Stimulated activated CD4-positive, alpha-beta T cell treated with anti-CD3 and anti-CD28 coated beads, TNF-alpha, amount 100 ng/mL, for 1 hour (primary cell): ENCODE measurements at places on chromosomes 7 and 10.

GRCh38 chr7:71221549-71221948 lies 89.6 kb downstream of the GALNT17 start:
- DNase-seq, result no peak

DNA sequence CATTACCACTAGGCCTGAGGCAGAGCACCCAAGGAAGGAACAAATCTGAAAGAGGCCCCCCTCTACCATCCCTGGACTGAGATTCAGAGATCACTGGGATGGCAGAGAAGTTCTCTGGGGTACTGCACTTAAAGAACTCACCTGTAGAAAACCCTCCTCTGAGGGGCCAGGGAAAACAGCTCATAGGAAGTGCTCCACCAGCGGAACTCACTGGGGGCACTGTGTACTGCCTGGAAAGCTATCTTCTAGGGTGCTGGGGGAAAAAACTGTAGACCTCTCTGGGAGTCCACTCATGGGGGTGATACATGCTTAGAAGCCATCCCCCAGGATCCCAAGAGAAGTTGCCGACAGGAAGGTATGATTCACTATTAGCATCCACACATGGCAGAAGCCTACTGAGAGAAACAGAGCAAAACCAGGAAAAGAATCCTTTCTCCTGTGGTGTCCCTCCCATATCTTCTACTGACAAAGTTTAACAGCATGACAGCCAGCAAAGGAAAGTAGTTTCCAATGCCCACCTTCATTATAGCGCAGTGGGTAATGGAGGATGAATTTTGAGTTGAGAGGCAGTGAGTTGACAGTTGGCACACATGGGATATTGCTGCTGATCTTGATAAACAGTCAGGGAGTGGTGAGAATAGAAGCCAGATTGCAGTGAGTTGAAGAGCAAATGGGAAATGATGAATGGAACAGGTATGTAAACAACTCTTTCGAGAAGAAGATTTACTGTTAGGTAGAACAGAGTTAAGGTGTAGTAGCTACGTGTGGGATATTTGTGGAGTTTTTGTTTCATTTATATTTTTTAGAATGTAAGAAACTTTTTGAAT lies 20.9 kb downstream of the ANKIB1 start:
- no peak for DNase-seq

DNA sequence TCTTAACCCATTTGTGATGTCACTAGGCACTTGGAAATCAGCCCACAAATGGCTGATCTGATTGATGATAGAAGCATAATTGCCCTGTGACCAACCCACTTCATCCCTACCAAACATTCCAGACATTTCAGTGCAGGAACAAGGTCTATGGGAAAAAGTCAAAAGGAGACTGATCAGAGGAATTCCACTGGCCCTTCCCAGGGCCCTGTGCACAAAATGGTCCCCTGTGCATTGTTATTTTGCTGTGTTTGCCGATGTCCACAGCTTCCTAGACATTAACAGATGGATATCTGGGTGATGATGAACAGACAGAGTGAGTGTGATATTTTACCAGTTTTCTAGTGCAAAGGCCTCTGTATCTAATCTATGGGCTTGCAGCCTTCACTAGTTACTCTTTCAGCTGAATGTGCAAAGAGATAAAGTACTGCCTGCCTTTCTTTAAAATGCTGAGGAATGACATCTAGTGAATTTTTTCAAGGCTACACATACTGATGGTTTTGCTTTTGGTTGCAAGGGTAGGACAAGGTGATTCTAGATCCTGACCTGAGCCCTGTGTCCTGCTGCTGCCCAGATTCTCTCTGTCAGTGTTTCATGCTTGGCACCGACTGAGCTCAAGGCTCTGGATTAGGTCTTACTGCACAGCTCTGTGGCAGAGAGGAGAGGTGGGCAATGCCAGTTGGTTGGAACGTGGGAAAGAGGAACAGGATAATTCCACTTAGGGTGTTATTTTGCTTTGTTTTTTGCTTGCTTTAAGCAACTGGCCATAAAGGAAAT lies 55.4 kb downstream of the CALD1 start:
- DNase-seq, result no peak

DNA sequence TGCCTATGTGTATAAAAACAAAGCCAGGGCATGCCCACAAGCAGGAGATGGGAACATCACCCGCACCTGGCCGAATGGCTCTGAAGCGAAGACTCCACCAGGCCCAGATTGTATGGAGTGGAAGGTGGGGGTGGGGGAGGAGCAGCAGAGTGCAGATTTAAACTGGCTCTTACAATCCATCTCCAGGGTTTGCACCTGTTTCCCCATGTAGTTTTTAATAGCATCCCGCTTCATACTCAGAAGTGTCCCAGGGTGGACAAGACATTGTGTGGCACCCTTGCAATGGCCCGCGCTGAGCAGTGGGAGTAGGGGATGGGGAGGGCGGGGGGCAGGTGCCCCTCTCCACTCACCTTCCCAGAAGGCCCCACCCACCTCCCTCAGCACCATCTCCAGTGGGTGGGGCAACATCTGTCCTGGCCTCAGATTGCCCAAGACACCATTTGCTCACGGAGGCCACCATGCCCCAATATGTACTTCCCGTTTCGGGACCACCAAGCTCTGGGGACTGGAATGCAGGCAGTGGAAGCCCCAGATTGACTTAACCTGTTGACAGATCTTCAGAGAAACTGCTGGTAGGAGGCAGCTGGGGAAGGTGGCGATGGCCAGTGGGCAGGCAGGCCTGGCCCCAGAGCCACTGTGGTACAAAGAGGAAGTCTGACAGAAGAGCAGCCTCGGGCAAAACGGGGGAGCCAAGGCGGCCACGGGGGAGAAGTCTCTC lies 23.0 kb downstream of the VSIR start:
- no peak for DNase-seq

- DNase-seq, result peak; percentile 21
Measured at GRCh38 chr7:108570146-108570755, 577 bp downstream of the DNAJB9 start.

GRCh38 chr10:80501381-80501912 lies 36.3 kb upstream of the SH2D4B start:
- DNase-seq, result no peak

DNA sequence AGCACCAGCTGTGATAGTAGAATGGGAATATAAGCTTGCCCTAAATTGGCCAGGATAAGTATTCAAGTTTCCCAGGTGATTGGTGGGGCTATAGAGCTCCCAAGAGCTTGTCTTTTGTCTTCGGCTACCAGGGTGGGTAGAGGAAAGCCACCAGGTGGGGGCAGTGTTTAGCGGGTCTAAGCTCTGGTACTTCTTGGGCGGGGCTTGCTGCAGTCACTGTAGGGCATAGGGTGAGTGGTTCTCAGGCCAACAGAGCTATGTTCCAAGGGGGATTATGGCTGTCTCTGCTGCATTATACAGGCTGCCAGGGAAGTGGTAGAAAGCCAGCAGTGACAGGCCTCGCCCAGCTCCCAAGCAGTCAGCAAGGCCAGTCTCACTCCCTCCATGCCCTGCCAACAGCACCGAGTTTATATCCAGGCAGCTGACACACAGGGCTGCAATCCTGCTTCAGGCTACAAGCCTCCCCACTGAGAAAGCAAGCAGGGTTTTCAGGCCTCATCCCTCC lies 110.7 kb downstream of the ZNF467 start:
- peak; percentile 14 for DNase-seq
